ENCODE measurements at places on chromosomes 2 and 18.

DNA sequence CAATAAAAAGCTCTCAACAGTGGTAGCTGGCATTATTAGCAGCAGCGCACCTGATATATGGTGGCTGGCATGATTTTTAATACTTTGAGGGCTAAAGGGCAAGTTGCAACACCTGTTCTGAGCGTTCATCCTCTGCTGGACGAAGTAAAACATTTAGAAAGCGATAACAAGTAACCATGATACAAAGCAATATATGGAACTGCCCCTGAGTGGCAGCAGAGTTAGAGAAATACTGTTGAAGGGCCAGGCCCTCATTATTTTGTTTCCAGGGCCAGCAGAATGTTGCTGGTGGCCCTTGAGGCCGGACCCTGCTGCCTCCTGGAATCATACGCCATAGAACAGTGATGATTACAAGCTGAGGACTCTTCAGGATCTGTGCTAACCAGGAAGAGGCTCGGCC lies 47.8 kb downstream of the ARHGEF4 start:
- no peak for DNase-seq

GRCh38 chr2:236538242-236538641 lies 31.4 kb upstream of the ACKR3 start:
- no peak for DNase-seq

DNA sequence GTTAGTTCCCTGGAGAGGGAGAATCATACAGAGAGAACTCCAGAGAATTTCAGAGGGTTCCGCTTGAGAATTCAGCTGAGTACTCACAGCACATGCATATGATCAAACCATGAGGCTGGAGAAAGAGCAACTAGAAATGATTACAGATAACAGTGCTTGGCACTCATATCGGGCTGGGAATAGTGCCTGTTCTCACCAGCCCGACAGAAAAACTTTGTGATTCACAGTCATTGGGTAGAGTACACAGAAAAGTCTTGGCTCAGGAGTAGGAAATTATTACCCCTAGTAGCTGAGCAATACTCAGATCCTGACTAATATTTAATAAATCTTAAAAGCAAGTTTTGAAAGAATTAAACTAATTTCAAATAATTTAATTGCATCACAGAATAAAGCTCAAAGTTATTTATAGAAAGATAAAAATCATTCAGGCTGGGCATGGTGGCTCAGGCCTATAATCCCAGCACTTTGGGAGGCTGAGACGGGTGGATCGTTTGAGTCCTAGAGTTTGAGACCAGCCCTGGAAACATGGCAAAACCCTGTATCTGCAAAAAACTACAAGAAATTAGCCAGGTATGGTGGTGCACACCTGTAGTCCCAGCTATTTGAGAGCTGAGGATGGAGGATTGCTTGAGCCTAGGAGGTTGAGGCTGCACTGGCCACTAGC lies 6.8 kb downstream of the WDPCP start:
- DNase-seq = no peak

- no peak for DNase-seq
Observed at GRCh38 chr2:143946436-143947391, 573.2 kb downstream of the ZEB2 start.

DNA sequence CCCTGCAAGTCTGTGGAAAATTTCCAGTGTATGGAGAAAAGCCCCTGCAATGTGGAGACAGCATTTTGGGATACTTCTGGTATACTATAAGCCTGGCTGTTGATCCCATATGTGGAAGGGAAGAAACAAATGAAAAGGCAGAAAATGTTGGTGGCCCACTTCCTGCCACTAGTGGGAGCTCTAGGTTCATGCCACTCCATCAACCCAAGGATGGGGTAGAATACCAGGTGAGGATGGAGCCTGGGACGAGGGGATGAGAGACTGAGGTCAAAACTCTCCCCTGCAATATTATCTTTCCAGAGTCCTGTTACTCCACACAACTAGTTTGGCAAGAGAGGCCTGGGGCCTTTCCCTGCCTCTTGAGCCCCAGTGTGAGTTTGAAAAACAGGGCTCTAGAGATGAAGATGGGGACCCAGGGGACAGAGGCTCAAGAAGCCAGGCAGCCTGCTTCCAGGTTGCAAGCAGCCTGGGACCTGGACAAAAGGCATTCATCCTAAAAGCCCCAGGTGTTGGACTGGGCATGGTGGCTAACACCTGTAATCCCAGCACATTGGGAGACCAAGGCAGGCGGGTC lies 31.9 kb downstream of the BMP10 start:
- no peak for DNase-seq

GRCh38 chr2:88857951-88858411 lies 166.5 kb downstream of the RPIA start:
- no peak for DNase-seq

DNA sequence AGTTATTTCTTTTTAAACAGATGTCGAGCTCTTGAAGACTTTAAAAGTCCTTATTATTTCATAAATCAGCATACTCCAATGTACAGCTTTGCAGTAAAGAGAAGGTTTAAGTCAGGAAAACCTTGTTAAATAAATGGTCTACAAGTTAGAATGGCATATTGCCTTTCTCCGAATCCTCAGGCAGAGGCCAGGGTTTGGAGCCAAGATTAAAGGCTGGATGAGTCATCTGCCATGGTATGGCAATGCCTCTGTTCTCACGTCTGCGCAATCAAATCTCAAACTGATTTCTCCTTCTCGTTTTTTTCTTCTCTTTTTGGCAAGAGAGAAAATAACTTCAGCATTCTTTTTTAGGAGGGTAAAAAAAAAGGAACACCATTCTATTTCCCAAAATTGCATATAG lies 5.6 kb upstream of the KCNJ3 start:
- no peak for DNase-seq

DNA sequence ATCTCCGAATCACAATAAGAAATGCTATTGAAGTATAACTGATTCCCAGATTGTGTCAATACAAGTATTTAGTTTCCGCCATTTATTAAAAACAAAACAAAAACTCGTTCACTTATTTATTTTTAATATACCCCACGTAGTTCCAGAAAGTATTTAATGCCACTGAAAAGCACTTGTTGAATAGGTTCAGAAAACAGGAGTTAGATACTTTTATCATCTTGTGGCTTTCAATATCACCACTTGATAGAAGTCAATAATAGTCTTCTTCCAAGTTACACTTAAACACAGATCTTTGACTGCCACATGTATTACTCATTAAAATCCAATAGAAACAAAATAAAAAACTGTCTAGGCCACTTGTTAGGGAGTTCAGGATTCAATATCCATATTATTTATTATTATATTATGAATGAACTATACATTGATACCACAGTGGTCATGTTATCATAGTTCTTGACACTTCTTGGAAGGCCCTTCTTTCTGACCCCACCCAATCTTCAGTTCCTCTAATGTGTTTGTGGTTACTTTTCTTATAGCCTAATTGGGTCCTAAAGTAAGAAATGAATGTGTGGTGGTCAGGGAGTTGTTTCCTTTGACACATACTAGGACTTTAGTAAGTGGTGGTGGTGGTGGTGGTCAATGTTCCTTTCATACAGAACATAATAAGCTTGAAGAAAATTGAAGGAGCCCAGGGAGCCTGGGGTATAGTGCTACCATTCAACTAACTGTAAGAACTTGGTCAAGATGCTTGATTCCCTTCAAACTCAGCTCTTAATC lies 221.3 kb upstream of the ITGA4 start:
- DNase-seq = no peak

DNA sequence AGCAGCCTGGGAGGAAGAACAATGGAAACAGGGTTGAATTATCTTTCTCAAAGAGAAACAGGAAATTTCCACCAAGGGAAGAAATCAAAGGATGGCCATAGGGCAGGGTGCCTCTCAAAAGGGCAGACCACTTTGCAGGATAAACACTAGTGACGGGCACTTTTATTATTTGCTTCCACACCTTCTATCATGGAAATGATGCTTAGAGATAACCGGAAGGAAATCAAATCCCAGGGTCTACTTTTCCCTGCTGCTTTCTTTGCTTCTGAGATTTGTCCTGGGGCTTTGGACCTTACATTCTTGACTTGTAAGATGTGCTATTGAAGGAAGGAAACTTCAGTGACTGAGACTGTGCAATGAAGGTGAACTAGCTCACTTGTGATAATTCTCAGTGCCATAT lies 1.1 kb upstream of the SCN9A start:
- DNase-seq = no peak

DNA sequence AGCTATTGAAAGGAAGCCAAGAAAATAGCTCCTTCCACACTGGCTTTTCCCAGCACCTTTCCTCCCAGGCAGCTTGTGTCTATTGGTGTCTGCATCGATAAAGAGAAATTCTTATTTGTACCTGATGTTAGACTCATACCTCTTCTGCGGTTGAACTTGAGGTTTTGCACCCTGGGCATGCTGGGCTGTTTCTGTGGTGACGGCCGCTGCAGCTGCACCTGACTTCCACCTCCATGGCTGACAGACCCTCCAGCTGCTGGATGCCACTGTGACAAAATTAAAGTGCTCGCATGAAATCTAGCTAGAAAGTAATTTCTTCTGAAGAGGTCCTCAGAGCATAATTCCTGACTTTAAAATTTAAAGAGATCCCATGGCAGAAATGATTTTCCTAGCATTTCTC lies 6.6 kb downstream of the FECH start:
- DNase-seq = no peak

DNA sequence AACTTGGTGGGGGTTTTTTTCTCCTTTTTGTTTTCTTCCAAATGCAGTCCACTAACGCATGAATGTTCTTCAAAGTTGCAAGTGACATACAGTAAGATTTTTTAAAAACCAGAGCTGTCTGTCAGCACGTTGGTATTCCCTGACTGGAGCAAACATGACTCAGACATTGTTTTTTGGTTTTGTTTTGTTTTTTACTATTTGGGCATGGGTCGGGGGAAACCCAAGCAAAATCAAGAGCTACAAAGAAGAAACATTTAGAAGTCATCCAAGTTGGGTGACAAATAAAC lies 726 bp upstream of the CCDC88A start:
- DNase-seq = no peak

DNA sequence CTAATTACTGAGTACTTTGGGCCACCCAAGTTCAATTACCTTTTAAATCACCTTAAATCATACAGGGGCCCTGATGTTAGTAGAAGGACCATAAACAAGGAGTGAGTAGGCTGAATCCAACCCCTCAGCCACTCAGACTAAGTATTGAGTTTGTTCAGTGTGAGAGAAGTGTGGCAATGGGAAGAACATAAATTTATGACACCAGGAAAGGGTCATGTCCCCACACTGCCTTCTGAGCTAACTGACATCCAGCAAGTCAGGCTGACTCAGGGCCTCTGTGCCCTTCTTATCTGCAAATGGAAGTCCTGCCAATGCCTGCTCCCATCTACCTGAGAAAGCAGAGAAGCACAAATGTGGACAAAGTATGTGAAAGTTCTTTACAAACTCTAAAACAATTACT lies 12.9 kb downstream of the PLEKHM3 start:
- DNase-seq = no peak

GRCh38 chr2:59932341-59932740 lies 621.1 kb downstream of the BCL11A start:
- DNase-seq = no peak

- DNase-seq = no peak
Observed at GRCh38 chr2:184692141-184692734, 93.9 kb downstream of the ZNF804A start.

- no peak for DNase-seq
Observed at GRCh38 chr2:183564726-183565125, 440.5 kb downstream of the NUP35 start.

GRCh38 chr2:234671716-234672115 lies 174.8 kb upstream of the ARL4C start:
- no peak for DNase-seq

GRCh38 chr2:144078802-144079724 lies 440.9 kb downstream of the ZEB2 start:
- no peak for DNase-seq

DNA sequence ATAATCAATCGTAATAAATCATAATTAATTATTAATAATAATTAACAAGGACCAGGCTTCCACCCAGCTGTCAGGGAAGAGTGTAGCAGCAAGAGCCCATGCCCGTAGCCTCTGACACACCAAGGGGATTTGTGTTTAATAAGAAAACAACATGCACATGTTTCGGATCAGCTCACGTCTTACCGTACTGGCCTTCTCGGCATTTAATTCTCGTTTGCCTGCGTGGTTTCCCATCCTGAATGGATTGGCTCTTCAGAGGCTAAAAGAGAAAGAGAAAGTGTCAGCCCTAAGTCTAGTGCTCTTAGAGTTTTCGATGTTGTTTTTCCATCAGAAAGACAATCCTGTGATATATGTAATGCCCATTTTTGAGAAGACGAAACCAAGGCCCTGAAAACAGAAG lies 27.6 kb downstream of the MBP start:
- DNase-seq = no peak

GRCh38 chr2:10471046-10471571 lies 23.0 kb upstream of the ODC1 start:
- DNase-seq = no peak

DNA sequence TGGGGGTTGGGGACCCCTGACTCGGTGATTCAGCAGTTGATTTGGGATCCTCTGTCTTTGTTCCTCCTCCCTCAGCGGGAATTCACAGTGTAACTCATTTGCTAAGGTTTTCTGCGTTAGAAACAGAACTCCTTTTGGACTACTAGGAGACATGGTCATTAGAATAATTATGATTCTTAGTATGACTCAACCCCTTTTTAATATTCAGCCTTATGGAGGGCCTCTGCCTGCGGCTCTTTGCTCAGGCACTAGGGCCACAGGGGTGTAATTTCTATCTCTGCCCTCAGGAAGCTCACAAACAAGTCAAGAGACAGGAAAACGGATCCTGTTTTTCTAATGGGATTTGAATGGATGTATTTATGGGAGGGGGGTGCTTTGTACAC lies 117.4 kb downstream of the SPTBN1 start:
- no peak for DNase-seq

- DNase-seq = no peak
Observed at GRCh38 chr18:13447621-13448334, 229.2 kb downstream of the LDLRAD4 start.

GRCh38 chr2:86193901-86194567 lies 1.2 kb downstream of the IMMT start:
- DNase-seq = no peak

DNA sequence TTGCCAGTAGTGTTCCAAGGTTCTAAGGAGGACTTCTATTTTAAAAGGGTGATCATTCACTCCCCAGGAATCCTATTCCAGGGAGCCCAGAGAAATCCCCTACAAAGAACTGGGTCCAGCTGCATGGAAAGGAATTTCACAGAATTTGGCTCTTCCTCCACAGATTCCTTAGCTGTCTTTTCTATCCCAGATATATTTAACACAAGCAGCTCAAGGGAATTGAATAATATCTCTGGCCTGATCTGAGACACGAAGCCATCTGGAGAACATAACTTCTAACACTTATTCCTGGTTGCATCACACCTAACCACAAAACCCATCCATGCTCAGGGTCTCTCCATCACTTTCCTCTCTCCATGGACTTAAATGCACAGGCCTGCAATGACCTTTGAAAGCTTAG lies 306.7 kb upstream of the ACVR2A start:
- DNase-seq = no peak

DNA sequence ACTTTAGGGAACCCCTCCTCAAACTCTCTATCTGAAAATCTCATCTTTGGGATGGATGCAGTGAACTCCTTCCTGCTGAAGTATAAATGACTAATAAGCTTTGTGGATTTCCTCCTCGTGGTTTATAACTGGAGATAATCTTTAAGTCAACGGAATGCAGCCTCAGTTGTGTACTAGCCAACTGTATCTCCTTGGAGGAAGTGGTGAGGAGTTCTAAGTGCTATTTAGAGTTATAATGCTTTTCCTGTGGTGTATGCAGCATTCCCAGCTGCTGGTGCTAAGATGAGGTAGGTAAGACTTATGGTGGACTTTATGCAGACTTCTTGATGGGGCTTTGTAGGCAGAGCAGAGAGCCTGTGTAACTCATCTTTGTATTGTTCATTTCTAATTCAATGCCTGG lies 90.9 kb downstream of the LYPD6B start:
- no peak for DNase-seq

- no peak for DNase-seq
Observed at GRCh38 chr18:22047485-22047884, 121.9 kb upstream of the GATA6 start.

Data from activated T-cell treated with anti-CD3 and anti-CD28 coated beads for 24 hours (primary cell).